ENCODE measurements at places on chromosomes 13 and 19.

GRCh38 chr13:46057256-46058015 lies 4.9 kb upstream of the ZC3H13 start:
- no peak for DNase-seq

DNA sequence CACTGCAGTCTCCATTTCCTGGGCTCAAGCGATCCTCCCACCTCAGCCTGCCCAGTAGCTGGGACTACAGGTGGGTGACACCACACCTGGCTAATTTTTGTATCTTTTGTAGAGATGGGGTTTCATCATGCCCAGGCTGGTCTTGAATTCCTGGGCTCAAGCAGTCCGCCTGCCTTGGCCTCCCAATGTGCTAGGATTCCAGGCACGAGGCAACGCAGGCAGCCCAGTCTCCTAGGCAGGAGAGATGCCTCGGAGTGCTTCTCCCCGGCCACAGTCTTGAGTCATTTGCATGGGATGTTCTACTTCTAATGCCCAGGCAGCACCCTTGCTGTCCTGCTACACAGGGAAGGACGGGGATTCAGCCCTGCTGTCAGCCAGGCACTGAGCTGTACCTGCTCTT lies 8.7 kb downstream of the MICOS13 start:
- DNase-seq: no peak

DNA sequence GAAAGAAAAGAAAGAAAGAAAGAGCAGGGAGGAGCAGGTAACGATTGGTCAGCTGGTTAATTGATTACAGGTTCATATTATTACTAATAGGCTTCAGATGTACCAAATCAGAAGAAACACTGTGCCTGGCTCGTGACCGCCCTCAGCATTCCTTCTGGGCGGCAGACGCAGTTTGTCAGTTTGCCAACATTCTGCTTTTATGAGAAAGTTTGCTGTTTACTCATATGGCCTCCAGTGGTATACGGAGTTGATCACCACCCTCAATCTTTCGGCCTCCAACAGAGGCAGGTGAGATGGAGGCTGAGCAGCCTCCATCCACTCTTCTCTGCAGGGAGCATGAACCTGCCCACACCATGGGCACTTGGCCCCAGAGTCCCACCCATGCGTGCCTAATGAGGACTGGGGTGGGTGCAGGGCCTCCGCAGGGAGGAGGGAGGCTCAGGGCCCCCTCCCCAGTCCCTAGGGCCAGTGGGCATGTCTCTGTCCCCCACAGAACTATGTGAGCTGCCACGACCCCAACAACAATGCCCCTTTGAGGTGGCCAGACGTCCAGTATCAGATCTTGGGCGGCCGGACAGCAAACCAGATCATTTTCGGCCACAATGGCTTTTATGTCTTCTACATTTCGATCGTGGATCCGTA lies 8.8 kb downstream of the PRR22 start:
- peak; percentile 62 for DNase-seq

- DNase-seq: no peak
Observed at GRCh38 chr13:61252213-61252612, 163.4 kb downstream of the PCDH20 start.

GRCh38 chr19:51541458-51542357 lies 10.2 kb upstream of the SIGLEC6 start:
- no peak for DNase-seq

GRCh38 chr19:34217952-34218817 lies 36.2 kb upstream of the GARRE1 start:
- peak; percentile 98 for DNase-seq

- DNase-seq: no peak
Observed at GRCh38 chr13:50912851-50913250, 3.3 kb downstream of the RNASEH2B start.

GRCh38 chr19:14615623-14616022 lies 32.7 kb downstream of the CLEC17A start:
- DNase-seq: no peak
